Stimulated activated CD4-positive, alpha-beta T cell treated with anti-CD3 and anti-CD28 coated beads, TNF-alpha, amount 100 ng/mL, for 1 hour (primary cell): ENCODE measurements at places on chromosomes 7 and 10.

DNA sequence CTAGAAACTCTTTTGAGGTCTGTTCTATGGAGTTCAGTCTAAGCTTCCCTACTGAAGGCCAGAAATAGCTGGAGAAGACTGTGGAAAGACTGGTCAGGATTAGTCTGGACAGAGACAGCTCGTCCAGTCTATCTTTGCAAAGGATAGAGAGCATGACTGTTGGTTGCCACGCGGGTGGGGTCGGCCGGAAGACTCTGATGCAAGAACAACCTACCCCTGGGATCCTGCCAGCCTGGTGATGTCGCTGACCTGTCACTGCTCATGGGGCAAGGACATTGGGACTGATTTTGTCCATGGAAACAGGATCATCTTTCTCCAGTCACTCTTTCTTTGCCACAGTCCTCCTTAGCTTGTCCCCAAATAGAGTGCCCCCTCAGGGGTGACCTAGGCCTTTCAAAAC lies 337.6 kb upstream of the NPSR1 start:
- no peak for DNase-seq

GRCh38 chr7:4470246-4470645 lies 211.8 kb upstream of the FOXK1 start:
- DNase-seq: no peak

GRCh38 chr10:88702848-88703597 lies 3.0 kb upstream of the LIPK start:
- no peak for DNase-seq

GRCh38 chr7:39535720-39536119 lies 30.5 kb upstream of the YAE1 start:
- no peak for DNase-seq

GRCh38 chr10:61901829-61902444 lies 438 bp downstream of the ARID5B start:
- DNase-seq: no peak

DNA sequence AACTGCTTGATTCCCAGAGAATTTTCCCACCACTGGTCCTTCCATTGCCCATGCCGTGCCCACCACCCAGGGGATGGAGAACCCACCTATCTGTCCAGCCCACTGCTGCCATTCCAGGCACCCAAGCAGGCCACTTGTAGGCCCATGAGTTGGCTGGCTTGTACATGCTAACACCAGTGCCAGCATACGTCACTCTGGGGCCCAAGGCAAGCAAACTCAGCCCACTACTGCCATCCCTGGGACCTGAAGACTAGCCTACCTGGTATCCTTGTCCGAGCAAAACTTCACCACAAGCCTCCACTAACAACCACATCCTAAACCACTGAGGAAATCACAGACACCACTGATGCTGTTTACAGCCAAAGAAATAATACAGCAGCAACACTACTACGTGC lies 44.7 kb upstream of the CDK6 start:
- no peak for DNase-seq

DNA sequence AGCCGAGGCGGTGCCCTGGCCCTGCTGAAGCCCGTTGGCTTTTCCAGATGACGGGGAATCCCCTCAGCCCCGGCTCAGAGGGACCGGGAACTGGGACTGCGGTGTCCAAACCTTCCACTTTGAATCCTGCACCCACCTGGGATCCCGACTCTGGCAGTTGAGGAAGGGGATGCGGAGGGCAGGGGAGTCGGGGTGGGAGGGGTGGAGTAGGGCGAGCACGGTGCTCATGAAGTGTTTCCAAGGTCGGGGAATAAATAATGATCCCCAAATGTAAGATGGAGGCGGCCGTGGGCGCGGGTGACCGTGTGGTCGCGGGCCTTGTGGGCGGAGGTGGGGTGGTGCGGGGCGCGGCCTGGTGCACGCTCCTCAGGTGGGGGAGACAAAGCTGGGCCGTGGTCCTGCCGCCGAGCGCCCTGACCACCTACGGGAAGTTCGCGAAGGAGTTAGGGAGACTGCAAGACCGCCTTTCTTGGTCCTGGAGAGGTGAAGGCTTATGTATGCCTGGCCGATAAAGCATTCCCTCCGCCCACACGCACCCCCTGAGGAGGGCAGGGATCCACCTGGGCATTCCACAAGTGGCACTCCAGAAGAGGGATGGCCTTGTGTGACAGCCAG lies 1.4 kb downstream of the MTURN start:
- DNase-seq: no peak

DNA sequence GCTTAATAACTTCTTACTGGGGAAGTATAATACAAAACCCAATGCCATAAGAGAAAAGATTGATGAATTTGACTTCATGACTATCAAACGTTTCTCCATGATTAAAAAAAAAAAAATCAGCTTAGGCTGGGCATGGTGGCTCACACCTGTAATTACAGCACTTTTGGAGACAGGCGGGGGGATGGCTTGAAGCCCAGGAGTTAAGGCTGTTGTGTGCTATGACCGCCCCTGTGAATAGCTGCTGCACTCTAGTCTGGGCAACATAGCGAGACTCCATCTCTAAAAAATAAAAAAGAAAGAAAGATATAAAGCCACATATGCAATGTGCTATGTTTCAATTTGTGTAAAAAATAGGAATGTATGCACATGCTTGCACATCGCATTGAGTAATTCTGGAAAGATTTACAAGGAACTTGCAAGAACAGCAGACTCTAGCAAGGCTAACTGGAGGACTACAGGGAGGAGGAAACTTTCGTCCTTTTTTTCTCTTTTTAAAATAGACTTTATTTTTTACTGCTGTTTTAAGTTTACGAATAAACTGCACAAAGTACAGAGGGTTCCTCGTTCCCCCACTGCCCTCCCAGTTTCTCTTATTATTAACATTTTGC lies 10.3 kb upstream of the RARRES2 start:
- no peak for DNase-seq

GRCh38 chr10:42878134-42878820 lies 95.7 kb downstream of the BMS1 start:
- DNase-seq: no peak

DNA sequence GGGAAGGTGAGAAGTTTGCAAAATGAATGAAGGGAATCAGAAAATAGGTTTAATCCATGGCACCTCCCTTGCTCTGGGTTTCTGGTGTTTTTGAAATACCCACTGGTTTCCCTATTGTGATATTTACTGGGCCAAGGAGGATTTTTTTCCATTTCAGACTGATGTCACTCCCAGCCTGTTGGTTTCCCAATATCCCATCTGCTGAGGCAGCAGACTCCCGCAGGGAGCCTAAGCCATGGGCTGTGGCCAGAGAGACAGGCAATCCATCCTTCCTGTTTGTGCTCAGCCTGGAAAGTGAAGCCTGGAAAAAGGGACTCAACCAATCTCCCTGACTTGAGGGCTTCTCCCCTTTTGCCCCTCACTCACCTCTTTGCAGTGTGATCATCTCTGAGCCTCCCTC lies 22.8 kb downstream of the FAM107B start:
- no peak for DNase-seq

DNA sequence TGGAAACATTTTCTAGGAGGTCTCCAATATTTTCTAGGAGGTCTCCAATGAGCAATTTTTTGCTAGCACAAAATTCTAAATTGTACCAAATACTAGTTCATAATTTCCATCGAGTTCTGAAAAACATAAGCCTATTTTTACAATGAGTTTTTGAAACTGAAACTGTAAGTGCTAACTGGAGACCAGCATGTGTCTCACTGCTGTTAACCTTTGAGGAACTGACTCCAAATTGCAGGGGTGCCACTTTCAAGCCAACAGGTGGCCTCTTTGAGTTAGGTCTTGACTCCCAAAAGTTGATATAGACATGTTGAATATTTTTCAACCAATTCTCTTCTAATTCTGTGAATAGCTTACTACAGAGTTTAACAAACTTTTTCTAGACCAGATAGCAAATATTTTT lies 58.8 kb downstream of the CAV1 start:
- DNase-seq: no peak

GRCh38 chr7:11751807-11752389 lies 80.1 kb downstream of the THSD7A start:
- no peak for DNase-seq

- DNase-seq: no peak
Measured at GRCh38 chr10:127738512-127739424, 1.8 kb downstream of the FOXI2 start.

DNA sequence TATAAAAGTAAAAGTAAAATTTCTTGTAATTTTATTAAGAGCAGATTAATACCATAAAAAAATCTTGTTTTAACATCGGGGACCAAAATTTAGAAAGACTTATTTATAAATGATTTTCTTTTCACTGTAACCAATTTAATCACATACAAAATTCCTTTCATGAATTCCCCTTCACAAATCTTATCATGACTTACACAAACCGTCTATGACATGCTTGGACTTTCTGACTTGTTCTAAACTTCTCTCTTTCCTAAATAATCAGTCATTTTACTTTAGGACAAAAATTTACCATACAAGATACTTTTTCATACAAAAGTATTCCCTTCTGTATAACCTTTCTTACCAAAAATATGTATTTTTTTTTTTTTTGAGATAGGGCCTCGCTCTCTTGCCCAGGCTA lies 9.3 kb downstream of the CROT start:
- no peak for DNase-seq

- no peak for DNase-seq
Measured at GRCh38 chr10:98006266-98006665, 24.2 kb downstream of the CRTAC1 start.

GRCh38 chr7:95095259-95095965 lies 188.0 kb downstream of the PPP1R9A start:
- DNase-seq: no peak

GRCh38 chr7:90502539-90502938 lies 33.1 kb downstream of the PTTG1IP2 start:
- no peak for DNase-seq

DNA sequence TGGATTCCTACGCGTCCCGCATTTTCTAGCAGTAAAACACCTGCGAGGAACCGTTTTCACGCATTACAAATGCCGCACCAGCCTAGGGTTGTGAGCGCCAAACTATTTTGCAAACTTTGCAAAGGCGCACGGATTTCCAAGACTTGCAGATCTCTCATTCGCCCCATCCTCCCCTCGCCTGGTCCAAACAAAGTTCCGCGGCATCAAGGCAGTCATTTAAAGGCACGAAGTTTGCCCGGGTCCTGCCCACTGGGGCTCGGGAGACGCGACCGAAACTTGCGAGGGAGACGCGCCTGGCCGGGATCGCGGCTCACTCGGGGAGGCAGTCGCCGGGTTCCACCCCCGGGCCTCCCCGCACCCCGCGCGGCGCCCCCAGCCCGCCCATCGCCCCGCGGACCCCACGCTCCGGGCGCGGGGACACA lies 613 bp downstream of the USP6NL start:
- peak; percentile 17 for DNase-seq

- no peak for DNase-seq
Measured at GRCh38 chr10:63262430-63263073, 129.4 kb downstream of the NRBF2 start.

- DNase-seq: no peak
Measured at GRCh38 chr10:5343979-5344378, 20.8 kb upstream of the UCN3 start.

DNA sequence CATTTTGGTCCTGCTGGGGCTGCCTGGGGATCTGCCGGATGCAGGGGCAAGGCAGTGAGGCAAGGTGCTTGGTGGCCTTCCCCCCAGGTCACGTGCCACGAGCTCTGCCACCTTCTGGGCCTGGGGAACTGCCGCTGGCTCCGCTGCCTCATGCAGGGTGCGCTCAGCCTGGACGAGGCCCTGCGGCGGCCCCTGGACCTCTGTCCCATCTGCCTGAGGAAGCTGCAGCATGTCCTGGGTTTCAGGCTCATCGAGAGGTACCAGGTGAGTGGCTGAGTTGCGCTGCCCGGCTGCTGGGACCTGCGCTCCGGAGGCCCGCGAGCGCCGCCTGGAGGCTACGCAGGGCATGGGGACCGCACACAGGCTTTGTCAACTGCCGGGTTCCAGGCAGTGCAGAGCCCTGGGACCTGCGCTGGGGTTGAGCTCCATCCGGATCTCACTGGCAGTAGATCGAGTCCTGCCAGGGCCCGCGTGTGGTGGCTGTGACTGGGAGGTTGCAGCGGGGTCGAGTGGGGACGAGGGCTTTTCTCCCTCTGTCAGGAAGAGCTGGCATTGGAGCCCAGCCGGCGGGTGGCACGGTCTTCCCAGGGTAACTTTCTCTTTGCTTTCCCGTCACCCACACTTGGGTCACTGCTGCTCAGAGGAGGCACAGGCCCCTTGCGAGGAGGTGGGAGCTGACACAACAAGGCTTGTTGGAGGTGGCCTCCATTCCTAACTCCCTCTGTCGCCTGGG lies 21.7 kb downstream of the AMZ1 start:
- peak; percentile 43 for DNase-seq

- no peak for DNase-seq
Measured at GRCh38 chr7:127844707-127845331, 186.4 kb downstream of the LRRC4 start.
